ENCODE measurements at places on chromosomes 3 and 15. TPM values are rescaled to one million over a fixed set of nuclear protein-coding genes. Genes with fewer than 3 reads are reported as not detected.
A peak's percentile ranks its signal among the peaks of the same experiment; 100 is the strongest.

DNA sequence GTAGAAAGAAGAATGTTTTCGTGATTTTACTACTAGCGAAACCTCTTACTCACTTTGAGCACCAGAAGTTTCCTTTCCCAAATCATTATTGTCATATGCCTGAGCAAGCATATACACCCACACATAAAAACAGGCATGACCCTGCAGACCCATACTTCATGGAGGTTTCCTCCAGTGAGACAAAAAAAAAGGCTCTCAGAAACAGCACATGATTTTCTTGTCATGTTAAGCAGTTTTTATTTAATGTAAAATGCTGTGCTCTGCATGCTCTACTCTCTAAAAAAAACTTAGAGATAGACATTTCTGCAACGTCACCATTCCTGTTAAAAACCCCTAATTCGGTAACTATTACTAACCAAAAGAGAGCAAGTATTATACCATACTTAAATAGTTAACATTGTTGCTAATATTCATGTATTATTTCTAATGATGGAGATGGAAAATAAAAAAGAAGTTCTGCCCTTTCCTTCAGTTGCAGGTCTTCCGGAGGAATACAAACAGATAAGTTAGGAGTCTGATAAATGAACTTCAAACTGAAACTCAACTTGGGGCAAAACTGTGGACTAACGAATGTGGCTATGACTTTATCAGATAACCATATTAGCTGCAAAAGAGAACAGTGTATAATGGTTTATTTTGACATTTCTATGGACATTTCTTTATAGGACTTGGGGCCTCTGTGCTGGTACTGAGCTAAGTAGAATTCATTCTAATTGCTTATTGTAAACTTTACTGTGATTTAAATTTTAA is 15.9 kb downstream of the CD200R1 start:
- no peak overlapping the region for H3K4me3 ChIP-seq
- DNase-seq, result no peak
- no peaks in the 10 kb centered on the region for H3K27me3 ChIP-seq

GRCh38 chr3:4508048-4508981 is 15.2 kb downstream of the ITPR1 start:
- H3K36me3 ChIP-seq, result no peaks in the 10 kb centered on the region
- H3K27me3 ChIP-seq, result no peaks in the 10 kb centered on the region
- no peak for DNase-seq
- H3K4me3 ChIP-seq, result no peak overlapping the region
- H3K27ac ChIP-seq, result peak overlapping the region; percentile 39

GRCh38 chr3:34056181-34056910 is 257.9 kb downstream of the PDCD6IP start:
- no peaks in the 10 kb centered on the region for H3K27me3 ChIP-seq
- DNase-seq, result no peak
- no peak overlapping the region for H3K27ac ChIP-seq
- no peak overlapping the region for H3K4me3 ChIP-seq

Gene GOLGA8A
- total RNA-seq, result 8.9 TPM

DNA sequence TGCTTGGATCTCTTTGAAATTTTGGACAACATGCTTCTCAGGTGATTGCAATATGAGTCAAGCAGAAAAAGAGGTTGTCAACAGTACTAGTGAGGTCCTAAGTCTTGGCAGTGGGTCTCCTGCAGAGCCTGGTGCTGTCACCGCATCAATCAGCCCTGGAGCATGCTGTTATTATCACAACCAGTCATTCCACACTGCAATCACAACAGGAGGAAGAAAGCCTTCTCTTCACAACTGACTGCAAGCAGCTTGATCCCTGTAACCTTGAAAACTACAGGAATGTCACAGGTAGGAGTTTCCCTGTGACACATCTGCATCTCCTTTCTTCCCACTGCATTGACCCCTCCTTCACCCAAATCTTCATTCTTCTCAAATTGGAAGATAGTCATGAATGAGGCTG is 451.1 kb upstream of the ATP11B start:
- no peak overlapping the region for H3K4me3 ChIP-seq
- H3K27me3 ChIP-seq, result no peaks in the 10 kb centered on the region
- no peak overlapping the region for H3K27ac ChIP-seq
- H3K4me1 ChIP-seq, result no peaks in the 10 kb centered on the region
- no peak for DNase-seq
- H3K36me3 ChIP-seq, result no peaks in the 10 kb centered on the region

DNA sequence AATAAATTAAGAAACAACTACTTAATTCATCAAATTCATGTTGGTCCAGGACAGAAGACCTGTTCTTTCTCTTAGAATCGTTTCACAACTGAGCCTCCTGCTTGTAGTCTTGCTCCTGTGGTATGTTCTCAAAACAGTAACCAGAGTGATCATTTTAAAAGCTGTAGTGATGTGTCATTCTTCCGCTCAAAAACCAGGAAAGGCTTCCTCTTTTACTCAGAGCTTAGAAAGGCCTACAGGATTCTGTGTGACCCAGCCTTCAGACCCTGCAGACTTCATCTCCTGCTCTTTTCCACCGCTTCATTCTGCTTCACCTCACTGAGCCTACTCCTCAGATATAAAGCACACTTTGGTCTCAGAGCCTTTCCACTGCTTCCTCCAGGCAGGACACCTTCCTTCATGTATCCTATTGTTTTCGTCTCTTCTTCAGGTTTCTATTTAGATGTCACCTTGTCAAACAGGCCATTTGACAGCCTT is 22.7 kb downstream of the ST6GAL1 start:
- no peak for DNase-seq
- no peak overlapping the region for H3K4me3 ChIP-seq
- H3K27ac ChIP-seq, result peak overlapping the region; percentile 65
- H3K27me3 ChIP-seq, result no peaks in the 10 kb centered on the region
- H3K4me1 ChIP-seq, result peaks cover 46% of the 10 kb centered on the region
- no peaks in the 10 kb centered on the region for H3K36me3 ChIP-seq

Gene GOLGA6A
- total RNA-seq, result not detected

DNA sequence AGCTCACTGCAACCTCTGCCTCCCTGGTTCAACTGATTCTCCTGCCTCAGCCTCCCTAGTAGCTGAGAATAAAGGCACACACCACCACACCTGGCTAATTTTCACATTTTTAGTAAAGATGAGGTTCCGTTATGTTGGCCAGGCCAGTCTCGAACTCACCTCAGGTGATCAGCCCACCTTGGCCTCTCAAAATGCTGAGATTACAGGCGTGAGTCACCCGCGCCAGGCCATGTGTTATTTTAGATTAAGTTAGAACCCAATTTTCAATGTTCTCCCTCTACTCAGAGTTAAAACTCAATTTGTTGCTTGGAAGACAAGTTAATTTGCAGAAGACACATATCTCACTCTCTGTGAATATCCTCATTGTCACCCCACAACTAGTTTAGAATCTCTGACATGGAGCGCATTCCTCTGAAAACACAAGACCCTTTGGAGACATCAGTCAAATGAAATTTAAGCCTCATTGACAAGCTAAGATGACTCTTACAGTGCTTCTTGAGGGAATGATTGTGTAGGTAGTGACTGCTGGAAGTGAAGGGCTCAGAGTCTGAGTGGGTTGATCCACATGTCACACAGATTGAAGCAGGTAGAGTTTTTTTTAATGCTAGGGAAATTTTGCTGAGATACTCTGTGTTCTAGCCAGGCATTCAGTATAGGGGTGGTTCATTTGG is 60.6 kb upstream of the FRMD4B start:
- DNase-seq, result no peak
- no peak overlapping the region for H3K4me3 ChIP-seq
- no peaks in the 10 kb centered on the region for H3K27me3 ChIP-seq
- no peak overlapping the region for H3K27ac ChIP-seq
- peaks cover 1% of the 10 kb centered on the region for H3K4me1 ChIP-seq
- H3K36me3 ChIP-seq, result no peaks in the 10 kb centered on the region

Data from heart left ventricle (tissue), 16 donors.